ENCODE measurements at places on chromosomes 2 and 18. TPM values are rescaled to one million over a fixed set of nuclear protein-coding genes. Genes with fewer than 3 reads are reported as not detected.

DNA sequence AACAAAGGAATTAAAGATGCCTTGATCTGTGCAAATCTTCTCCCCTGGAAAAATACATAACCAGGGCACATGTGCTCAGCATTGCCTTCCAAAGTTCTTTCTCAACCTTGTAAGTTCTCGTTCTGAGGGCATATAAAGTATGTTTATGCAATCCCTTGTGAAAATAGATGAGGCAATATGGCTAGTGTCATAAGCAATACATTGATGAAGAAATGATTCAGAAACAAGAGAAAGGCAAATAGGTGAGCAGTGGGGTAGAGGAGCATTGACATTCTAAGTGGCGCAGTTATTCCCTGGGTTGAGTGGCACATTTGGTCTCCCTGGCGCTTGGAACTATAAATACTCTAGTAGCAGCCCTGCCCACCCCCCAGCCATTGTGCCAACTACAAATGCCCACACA lies 57.4 kb upstream of the PGAP1 start:
- no peak for DNase-seq

DNA sequence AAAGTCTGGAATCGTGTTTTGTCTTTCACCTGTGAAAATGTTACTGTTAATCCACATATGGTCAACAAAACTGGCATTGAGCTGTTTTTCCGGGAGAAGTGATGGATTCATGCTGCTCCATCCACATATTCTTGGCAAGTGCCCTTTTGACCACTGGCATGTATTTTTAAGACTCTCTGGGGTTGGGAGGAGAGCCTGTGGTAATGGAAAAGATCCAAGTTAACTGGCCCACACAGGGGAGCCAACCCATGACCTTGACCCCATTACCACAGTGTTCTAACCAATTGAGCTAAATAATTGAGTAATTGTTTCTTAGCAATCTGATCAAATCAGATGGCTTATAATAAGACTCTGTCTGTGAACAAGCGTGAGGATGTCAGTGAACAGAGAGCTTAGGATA lies 296.2 kb upstream of the NRP2 start:
- DNase-seq: peak; percentile 19

The L3MBTL4 gene
- 2.2 TPM for total RNA-seq

The LDLRAD4 gene
- total RNA-seq: 12.7 TPM

GRCh38 chr18:47871288-47871687 lies 59.2 kb downstream of the SMAD2 start:
- no peak for DNase-seq

- peak; percentile 42 for DNase-seq
These were observed 731.5 kb downstream of the LRP1B start for GRCh38 chr2:141399270-141399669.

DNA sequence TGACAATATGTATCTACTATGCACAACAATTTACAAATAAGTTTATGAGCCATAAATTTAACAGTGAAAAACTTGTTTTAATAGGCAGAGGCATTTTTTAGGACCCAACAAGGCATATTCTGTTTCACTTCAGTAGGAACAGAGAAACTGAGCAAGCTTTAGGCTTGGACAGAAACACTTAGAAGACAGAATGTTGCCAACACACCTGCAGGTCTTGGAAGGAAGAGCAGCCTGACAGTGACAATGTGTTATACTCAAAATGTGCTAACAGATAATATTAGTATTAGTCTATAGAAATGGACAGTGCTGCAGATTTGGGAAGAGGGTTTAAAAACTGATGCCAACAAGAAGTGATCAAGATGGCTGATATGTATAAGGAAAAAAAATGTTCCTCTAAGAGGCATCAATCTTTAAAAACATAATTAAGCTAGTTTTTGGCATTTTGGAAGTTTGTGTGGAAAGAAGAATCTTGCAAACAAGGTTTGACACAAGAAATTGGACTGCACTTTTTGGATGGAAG lies 297.1 kb upstream of the FSIP2 start:
- no peak for DNase-seq

GRCh38 chr2:205698286-205699268 lies 16.3 kb downstream of the NRP2 start:
- DNase-seq: peak; percentile 99

DNA sequence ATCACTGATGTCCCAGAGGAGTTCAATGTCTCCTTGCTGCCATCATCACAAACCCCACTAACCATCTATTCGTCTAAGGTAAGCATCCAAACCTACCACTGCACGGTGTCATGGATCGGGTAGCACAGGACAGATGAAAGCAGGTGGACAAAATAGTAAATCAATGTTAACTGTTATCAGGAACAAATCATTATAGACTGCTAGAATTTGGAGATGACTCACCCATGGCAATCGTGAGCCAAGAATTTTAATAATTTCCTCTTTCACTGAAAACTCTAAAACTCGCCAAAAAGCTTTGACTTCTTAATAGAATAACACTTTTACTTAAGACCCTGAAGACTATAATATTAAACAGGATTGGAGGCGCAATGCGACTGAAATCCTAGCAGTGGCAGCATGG lies 33.7 kb upstream of the BZW1 start:
- no peak for DNase-seq

GRCh38 chr18:27948986-27949385 lies 227.9 kb downstream of the CDH2 start:
- DNase-seq: no peak

DNA sequence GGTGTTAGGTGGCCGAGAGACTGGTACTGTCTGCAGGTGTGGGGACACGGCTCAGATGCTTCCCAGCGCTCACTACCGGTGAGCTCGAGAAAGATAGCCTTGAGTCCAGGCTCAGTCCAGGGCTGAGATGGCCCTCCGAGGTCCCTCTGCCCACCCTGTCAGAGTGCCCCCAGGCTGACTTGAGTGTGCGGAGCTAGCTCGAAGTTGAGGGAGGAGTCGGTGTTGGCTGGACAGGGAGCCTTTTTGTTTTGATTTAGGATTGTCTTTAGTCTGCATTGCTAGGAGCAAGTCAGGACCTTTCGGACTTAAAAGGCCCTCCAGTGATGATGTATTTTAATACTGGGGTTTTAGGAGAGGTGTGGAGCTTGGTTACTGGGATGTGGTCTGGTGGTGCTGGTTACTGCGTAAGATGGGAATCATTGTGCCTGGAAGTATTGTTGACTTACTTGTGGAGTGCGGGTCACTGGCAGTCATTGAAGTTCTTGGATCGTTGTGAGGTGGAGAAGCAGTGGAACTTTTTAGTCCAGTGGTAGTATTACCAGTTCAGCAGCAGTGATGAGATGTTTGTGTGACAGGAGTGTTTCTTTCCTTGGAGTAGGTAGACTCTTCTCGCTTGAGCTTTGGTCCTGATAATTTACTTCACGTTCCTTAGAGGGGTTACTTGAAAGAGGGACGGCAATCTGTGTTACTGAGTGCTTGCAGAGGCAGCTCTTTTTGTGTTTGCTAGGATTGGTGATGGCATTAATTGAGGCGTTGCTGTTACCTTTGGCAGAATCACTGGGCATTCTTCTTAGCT lies 633 bp downstream of the KIAA1328 start:
- DNase-seq: no peak
